Hypothalamus (tissue), 51 donors: ENCODE measurements at places on chromosomes 4 and X.

GRCh38 chr4:147318586-147318985, 162.3 kb upstream of the EDNRA start:
- no peak for DNase-seq

GRCh38 chr4:153731239-153731638, 28.6 kb downstream of the RNF175 start:
- no peak for DNase-seq

GRCh38 chr4:137180349-137180748, 351.9 kb downstream of the PCDH18 start:
- no peak for DNase-seq

GRCh38 chr4:55175779-55176231, 50.4 kb upstream of the KDR start:
- DNase-seq: no peak

DNA sequence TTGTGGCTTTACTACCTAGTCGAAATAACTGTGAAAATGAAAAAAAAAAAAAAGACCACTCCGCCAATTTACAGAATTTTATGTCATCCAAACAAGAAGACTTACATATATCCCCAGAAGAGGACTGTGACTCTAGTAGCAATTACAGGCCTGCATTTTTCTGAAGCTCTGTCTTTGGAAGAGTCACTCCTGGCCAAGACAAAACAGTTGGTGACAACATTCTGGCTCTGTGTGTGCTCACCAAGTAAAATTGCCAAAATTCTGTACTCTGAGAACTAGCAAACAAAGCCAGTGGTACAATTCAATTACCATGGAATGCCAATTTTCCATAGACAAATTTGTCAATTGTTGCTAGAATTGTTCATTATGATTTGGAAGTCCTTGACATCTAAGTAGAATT, 311.1 kb downstream of the PDGFC start:
- DNase-seq: no peak

DNA sequence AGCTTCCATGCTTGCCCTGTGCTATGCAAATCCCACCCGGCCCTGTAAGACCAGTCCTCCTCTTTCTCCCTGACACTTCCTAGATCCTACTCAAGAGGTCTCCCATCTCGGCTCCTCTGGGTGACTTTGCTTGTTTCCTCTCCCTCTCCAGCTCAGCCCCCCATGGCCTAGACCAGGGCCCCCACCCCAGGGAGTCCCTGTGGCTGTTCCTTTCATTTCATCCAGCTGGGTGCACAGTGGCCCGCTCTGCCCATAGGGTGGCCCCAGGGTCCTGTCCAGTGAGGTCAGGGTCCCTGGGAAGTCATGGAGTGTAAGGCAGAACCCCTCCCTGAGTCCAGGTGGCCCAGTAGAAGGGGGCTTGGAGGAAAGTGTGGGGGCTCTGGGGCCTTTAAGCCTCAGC, 52.3 kb upstream of the NKX1-1 start:
- no peak for DNase-seq

DNA sequence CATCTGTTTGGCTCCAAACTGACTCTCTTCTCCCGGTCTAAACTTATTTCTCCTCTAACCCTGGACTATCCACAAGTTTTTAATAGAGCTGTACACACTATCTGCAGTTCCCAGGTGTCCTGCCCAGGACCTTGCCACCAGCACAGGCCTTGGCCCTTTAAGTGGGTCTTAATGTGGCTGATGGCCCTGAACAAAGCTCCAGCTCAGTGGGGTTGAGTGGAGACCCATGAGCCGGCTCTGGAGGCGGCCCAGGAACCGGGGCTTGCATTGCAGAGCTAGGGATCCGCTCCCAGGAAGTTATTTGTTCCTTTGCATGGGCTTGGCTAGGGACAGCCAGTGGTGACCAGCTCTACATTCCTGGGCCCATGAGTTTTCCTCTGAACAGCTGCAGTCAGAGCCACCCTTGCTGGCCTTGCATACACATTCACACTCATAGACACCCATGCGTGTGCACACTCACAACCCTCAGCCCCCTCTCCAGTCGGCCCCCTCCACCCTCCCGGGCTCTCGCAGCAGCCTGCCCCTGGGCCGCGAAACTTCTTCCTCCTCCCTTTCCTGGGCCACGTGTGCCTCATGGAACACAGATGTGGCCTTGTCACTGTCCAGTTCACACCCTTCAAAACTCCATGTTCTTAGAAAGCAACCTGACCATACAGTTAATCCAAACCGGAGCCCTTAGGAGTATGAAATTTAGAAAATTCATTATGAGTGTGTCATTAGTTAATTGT, 58.2 kb downstream of the GPR143 start:
- no peak for DNase-seq

GRCh38 chrX:37315511-37316248, 33.5 kb upstream of the PRRG1 start:
- no peak for DNase-seq

GRCh38 chrX:10326578-10326977, 169.8 kb downstream of the CLCN4 start:
- no peak for DNase-seq

- DNase-seq: no peak
Measured at GRCh38 chr4:48017108-48017571, 568 bp downstream of the NIPAL1 start.

GRCh38 chr4:159042097-159042605, 60.7 kb upstream of the RAPGEF2 start:
- no peak for DNase-seq

DNA sequence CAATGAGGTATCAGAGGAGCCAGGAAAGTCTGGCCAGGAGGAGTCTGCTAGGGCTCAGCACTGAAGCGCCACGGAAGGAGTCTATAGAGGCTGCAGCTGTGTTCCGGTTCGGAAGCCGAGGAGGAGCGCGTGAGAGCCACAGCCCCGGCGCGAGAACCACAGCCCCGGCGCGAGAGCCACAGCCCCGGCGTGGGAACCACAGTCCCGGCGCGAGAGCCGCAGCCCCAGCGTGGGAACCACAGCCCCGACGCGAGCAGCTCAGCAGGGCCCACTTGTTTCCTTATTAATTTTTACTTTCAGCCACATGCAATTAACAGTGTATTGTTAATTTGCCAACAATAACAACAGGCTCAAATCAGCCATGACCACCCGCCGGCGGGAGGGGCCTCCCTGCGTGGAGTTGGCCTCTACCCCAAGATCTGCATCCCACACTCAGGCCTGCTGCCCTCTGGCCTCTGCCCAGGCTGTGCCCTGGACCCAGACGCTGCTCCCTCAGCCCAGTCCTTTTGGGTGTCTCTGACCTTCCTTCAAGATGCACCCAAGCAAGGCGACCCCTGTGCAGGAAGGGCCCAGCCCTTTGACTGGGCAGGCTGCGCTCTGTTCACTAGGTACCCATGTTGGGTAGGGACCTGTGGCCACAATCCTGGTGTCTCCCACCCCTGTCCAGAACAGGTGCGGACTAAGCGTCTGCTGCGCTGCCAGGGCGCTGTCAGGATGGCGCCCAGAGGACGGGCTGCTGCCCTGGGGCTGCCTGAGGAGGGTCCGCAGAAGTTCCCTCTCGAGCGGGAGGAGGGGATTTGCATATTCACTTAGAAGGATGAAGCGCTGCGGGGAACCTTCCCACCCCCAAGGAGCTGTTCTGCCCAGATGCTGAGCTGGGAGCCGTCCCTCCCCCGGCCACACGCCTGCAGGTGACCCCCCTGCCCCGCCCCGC, 113.8 kb downstream of the ADRA2C start:
- DNase-seq: no peak

- DNase-seq: no peak
Measured at GRCh38 chr4:105556206-105556605, 3.8 kb downstream of the ARHGEF38 start.

GRCh38 chr4:21709031-21709430, 239.5 kb downstream of the KCNIP4 start:
- no peak for DNase-seq

DNA sequence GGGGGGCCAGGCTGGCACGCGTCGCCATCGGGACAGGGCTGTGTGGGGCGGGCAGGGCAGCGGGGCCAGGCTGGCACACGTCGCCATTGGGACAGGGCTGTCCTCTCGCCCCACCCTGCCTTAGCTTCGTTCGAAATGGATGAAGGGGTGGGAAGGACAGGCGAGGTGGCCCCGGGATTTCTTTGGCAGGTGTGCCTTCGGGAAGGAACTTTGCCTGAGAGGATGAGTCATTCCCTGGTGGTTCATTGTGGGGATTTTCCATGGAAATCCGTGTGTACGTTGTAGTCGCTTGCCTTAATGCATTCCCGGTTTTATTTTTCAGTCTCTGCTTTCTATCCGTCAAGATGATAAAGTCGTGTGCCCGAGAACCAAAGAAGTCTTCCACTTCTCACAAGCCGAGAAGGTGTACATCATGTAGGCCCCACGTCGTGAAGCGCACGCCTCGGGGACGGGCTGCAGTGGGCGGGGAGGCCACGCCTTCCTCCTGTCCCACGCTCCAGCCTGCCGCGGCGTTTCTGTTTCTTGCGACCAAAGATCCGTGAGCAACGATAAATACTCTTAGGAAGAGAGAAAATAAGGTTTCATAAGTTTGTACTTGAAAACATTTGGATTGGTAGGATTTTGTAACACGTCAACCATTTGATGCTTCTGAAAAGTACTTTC, 8.1 kb upstream of the UVSSA start:
- DNase-seq: no peak

DNA sequence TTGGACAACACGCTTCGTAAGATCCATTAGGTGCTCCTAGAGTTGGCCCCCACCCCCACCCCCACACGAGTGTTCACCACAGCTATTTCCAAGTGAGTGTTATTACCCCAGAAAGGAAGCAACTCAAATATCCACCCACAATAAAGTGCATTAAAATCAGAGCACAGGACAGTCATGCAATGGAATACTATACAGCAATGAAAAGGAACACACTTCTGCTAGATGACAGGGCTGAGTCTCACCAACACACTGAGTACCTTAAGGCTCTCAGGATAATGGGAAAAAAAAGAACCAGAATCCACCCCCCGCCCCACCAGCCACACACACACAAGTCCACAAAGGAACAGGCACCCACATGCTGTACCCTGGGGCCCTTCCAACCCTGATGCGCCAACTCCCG, 21.0 kb downstream of the LRPAP1 start:
- no peak for DNase-seq

GRCh38 chr4:10107111-10108091, 9.2 kb downstream of the WDR1 start:
- no peak for DNase-seq

- DNase-seq: no peak
Measured at GRCh38 chr4:81527115-81527514, 55.4 kb upstream of the RASGEF1B start.

DNA sequence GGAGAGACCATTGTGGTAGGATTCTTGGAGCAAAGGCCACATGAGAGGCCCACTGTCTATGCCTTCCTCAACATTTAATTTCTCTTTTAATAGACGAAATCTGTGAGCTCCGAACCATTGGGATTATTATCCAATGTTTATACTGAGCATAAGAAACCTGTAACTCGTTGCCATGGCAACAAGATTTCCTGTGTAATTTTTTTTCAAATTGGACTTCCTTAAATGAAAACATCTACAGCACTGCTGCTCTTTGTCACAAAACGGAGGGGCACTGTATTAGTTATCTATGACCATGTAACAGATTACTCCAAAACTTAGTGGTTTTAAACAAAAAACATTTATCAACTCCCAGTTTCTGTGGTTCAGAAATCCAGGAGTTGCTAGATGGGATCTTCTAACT, 38.7 kb downstream of the PPP1R2C start:
- DNase-seq: no peak

DNA sequence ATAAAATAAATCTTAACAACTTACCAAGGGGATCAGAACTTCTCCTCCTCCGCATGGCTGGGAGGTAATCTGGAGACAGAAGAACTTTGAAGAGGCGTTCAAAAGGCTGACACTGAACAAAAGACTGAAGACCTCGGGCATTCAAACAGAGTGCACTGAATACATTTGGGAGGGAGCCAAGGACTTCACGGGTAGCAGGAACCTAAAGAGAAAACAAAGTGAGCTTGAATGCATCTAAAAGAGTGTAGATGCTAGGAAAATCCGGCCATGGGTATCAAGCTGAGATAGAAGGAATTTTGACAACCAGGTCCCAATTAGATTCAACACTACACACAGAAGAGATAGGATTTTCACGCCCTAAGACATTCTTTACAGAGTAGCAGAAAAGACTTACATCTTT, 69.6 kb downstream of the HUWE1 start:
- DNase-seq: no peak

DNA sequence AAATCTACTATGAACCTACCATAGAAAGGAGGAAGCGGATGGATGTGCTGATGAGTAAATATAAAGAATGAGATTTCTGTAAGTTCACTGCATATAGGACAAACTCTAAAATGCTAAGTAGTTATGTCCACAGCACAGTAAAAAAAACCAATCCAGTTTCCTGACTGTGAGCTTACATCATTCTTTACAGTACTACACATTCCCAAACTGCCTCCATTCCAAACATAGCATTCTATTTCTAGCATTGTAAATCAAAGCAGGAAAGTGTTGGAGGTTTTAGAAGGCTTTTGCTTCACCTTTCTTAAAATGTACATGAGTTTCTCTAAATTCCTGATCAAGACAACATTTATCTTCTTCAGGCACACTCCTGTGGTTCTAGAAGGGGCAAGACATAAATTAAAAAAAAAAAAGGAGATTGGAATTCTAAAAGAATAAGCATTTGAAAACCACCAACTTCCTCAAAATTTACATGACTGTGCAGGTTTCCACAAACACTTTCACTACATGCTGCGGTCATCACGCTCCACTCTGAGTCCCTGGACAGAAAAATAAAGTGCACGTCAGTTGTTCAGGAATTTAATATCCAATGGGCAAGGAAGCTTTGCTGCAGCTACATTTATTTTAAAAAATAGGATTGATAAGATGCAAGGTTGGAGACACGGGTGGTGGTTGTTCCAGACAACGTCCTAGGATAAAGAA, 297.6 kb upstream of the STS start:
- no peak for DNase-seq

GRCh38 chr4:1604706-1605205, 79.4 kb downstream of the FAM53A start:
- no peak for DNase-seq
